ENCODE measurements at places on chromosomes 3 and 15. TPM values are rescaled to one million over a fixed set of nuclear protein-coding genes. Genes with fewer than 3 reads are reported as not detected.

GRCh38 chr3:37668818-37669610, 192.7 kb upstream of the CTDSPL start:
- peaks cover 54% of the 10 kb centered on the region for H3K4me1 ChIP-seq
- no peaks in the 10 kb centered on the region for H3K27me3 ChIP-seq
- H3K36me3 ChIP-seq: no peaks in the 10 kb centered on the region
- peak; percentile 88 for DNase-seq
- peak overlapping the region; percentile 31 for H3K27ac ChIP-seq
- H3K4me3 ChIP-seq: no peak overlapping the region

DNA sequence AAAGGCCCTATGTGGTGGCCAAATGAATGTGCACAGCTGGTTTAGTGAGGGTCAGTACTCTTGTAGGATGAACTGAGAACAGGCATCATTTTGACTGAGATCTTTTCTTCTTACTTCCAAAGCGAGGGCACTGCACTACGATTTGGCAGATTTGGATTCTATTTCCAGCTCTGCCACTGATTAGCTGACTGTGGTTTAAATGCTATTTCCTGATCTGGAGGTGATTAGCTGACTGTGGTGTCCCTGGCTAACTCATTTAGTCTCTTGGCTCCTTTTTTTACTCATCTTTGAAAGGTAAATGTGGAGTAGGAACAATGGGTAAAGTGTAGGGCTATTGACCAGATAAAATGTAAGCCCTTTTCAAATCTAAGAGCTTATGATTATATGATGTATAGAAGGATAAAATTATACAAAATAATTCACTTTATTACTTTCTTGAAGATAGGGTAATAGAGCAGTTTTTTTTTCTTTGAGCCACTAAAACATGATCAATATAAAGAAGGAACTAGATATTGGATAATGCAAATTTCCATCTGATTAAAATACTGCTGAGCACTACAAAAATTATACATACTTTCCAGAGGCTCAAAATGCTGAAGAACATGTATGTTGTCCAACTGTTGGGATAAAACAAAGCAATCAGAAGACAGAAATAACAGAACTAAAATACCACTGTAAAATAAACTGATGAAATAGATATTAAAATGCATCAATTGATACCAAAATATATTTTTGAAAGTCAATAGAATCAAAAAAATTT, 39.7 kb upstream of the PLOD2 start:
- no peak for DNase-seq
- H3K27me3 ChIP-seq: no peaks in the 10 kb centered on the region
- H3K4me1 ChIP-seq: peaks cover 10% of the 10 kb centered on the region
- H3K4me3 ChIP-seq: no peak overlapping the region

DNA sequence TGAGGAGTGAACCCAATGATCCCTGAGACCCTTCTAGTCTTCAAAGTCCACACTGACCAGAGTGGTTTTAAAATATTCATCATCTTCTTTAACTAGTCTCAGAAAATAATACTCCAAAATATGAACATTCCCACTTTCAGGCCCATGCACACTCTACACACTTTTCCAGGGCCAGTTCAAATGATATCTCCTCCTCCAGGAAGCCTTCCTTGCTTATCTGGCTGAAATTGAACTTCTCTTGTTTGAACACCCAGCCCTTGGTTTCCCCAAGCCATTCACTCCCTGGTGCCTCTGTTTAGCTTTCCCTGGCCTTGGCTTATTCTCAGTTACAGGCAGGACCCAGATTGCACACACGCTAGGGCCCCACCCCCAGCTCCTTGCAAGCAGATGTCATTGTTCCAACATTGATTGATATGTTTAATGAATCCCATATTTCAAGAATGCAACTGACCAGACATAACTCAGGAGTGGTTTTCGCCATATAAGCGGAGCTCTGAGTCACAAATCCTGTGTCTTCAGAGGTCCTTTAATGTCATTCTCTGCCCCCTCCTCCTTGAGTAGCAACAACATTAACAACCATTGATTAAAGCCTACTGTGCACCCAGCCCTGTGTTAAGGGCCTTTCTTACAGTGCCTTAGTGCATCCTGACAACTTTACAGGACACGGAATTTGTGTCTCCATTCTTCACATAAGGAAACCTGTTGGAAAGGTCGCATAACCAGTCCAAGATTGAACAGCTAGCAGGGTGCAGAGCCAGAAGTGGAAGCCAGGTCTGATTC, 2.1 kb downstream of the ITGA11 start:
- no peaks in the 10 kb centered on the region for H3K36me3 ChIP-seq
- H3K4me3 ChIP-seq: peak overlapping the region; percentile 52
- peak; percentile 82 for DNase-seq
- H3K27me3 ChIP-seq: peaks cover 63% of the 10 kb centered on the region
- peak overlapping the region; percentile 63 for H3K27ac ChIP-seq

- peaks cover 4% of the 10 kb centered on the region for H3K27me3 ChIP-seq
- peak overlapping the region; percentile 98 for H3K27ac ChIP-seq
- DNase-seq: no peak
- no peaks in the 10 kb centered on the region for H3K36me3 ChIP-seq
Measured at GRCh38 chr15:37101980-37102304, 1.6 kb upstream of the MEIS2 start.

GRCh38 chr3:52682016-52682415, 3.7 kb downstream of the PBRM1 start:
- H3K36me3 ChIP-seq: peaks cover 18% of the 10 kb centered on the region
- no peak overlapping the region for H3K4me3 ChIP-seq
- DNase-seq: no peak
- H3K4me1 ChIP-seq: peaks cover 55% of the 10 kb centered on the region
- H3K27ac ChIP-seq: peak overlapping the region; percentile 30

DNA sequence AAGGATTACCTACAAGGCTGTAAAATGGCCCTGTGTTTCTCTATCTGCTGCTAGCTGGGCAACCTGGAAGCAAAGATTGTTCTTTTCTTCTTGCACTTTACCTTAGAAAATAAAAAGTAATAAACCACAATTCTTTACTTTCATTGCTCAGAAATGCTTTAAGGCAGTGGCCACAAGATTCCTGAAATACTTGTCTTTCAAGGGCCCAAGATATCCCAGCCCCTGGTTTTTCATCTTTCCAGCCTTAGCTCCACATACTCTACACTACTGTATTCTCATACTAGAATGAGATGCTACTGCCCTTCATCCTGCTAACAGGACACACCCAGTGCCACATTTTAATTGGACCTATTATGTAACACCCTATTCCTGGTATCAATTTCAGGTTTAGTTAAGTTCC, 78.9 kb downstream of the GTF2E1 start:
- H3K4me3 ChIP-seq: no peak overlapping the region
- no peaks in the 10 kb centered on the region for H3K4me1 ChIP-seq
- H3K36me3 ChIP-seq: no peaks in the 10 kb centered on the region
- no peaks in the 10 kb centered on the region for H3K27me3 ChIP-seq
- H3K27ac ChIP-seq: no peak overlapping the region

GRCh38 chr3:149634072-149634471, 23.8 kb downstream of the WWTR1 start:
- H3K27me3 ChIP-seq: no peaks in the 10 kb centered on the region
- DNase-seq: no peak
- H3K4me3 ChIP-seq: no peak overlapping the region
- H3K36me3 ChIP-seq: no peaks in the 10 kb centered on the region
- H3K27ac ChIP-seq: peak overlapping the region; percentile 62

GRCh38 chr3:195046441-195046840, 224.5 kb downstream of the XXYLT1 start:
- no peaks in the 10 kb centered on the region for H3K4me1 ChIP-seq
- H3K27me3 ChIP-seq: no peaks in the 10 kb centered on the region
- no peak overlapping the region for H3K27ac ChIP-seq
- DNase-seq: no peak
- H3K4me3 ChIP-seq: no peak overlapping the region

- no peak overlapping the region for H3K27ac ChIP-seq
- H3K4me1 ChIP-seq: no peaks in the 10 kb centered on the region
- H3K27me3 ChIP-seq: no peaks in the 10 kb centered on the region
- H3K36me3 ChIP-seq: no peaks in the 10 kb centered on the region
- no peak overlapping the region for H3K4me3 ChIP-seq
- no peak for DNase-seq
Measured at GRCh38 chr3:164940745-164941144, 137.6 kb downstream of the SI start.

The GREM1 gene
- total RNA-seq: 46.1 TPM

The CYP19A1 gene
- 3.5 TPM for total RNA-seq

The AADAC gene
- total RNA-seq: not detected

The SNTN gene
- total RNA-seq: not detected

The GRAMD1C gene
- total RNA-seq: 2.7 TPM

The CCR9 gene
- total RNA-seq: 0.17 TPM

The ATP13A5 gene
- not detected for total RNA-seq
